ENCODE measurements at places on chromosomes 7 and 10.

DNA sequence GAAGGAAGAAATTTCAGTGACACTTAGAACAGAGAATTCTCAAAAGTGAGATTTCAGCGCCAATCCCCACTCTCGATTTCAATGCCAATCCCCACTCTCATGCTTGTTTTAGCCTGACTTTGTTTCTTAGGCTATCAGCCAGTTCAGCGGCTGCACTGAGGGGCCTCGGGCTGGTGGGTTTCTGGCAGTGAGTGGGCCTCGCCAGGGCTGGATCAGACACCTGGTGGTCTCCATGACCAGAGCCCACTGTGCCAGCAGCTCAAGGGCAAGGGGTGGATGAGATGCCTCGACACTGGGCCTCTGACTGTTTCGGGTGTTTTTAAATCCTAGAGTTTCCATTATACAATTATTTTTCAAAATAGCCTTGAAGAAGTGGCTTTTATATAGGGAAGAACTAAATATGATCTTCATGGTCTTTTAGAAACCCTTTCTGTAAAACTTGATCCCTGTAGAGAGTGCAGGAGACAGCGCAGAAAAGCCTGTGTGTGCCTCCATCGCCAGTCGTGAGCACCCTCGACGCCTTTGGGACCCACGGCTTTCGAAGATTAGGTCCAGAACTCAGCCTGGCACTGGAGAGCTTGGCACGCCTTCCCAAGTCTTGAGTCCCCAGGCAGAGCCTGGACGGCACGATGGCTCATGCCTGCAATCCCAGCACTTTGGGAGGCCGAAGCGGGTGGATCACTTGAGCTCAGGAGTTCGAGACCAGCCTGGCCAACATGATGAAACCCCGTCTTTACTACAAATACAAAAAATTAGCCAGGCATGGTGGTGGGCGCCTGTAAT, 76.2 kb downstream of the INPP5A start:
- no peak for DNase-seq

DNA sequence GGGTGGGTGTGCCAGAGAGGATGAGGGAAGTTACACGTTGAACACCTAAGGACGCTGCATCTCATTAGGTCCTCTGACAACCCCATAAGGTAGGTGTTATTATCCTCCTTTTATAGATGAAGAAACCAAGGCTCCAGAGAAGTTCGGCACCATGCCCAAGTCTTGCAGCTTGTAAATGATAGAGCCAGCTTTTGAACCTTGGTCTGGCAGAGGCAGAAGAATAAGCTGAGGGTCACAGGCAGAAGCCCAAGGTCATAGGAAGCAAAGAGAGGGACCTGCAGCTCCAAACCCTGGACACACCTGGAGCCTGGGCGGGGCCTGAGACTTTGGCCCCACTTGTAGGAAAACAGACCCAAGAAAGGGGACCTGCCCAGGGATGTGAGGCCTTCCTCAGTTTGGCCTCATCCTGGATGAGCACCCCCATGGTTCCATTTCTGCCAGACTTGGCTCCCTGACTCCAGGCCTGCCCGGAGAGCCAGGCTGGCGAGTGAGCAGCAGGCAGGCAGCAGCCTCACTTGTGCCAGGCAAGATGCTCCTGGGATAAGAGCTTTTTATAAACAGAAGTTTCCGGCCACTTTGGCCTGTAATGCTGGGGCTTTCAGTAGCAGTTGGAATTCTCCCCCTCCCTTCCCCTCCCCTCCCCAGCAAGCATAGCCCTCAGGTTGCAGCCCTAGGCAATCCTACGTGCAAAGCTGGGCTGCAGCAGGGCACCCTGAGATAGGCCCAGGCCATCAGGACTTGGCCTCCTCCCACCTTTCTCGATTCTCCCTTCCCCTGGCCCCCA, 2.4 kb downstream of the KCNH2 start:
- no peak for DNase-seq

DNA sequence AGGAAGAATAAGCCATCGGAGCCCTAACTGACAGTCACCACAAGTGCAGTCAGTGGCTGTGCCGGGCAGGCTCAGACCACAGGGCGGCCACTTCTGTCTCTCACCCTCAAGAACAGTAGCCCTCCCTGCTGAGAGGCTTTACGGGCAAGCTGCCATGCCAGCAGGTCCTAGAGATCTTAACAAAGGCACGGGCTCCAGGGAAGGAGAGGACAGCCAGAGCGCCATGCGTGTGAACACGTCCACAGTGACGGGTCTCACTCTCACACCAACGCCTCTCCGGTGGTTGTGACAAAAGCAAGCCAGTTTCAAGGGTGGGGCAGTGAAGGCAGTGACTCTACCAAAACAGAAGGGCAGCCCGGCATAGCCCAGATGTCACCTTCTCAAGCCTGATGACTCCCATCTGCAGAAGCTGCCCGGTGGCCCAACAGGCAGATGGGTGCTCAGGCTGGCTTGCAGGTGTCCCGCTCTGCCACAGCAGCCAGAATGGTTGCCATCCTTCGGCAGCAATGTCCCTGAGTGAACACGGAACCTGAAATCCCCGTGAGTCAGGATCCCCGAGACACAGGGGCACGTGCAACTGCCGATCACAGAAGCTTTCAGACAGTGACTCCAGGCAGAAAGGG, 102.0 kb downstream of the FAM53B start:
- DNase-seq: no peak

- DNase-seq: peak; percentile 87
Observed at GRCh38 chr10:104254493-104255310, at the start of gene GSTO1. Gene GSTO1, plus strand, starts transcription at chr10:104254892. Its CDS starts 37 bp downstream, at chr10:104254929.

DNA sequence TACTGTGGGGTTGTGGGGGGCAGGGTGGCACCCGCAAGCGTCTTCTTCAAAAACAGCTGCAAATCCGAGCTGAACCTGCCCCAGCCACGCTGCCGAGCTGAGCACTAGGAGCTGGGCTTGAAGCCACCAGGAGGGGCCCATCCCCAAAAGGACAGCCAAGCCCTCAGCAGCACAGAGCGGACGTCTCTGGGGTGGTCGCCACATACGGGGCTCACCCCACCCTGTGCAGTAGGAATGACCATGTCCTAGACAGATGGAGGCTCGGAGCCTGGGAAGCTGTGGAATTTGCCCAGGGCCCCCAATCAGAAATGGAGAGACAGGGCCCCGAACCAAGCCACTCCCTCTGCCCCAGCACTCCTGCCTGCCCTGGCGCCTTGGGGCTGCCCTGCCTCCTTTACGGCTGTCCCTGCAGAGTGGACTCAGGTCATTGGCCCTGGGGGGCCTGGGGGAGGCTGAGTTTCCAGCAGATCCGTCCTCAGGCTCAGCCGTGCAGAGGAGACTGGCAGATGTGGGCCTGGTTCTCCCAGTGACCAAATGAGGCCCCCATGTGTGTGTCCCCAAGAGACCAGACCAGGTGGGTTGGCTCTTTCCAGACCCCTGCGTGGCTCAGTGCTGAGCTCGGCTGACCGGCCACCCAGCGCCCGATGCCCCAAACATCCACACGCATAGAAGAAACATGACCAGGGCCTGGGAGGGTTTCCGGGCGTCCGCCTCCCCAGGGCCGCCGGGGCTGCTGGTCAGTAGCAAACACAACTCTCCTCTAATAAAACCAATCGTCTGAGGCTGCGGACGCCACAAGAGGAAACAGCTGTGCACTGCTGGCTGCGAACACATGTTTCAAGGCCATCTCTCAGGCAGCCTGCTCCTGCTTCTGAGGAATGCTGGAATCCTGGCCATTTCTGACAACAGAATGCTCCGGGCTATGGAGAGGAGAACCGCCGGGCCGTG, 54.9 kb downstream of the PDGFA start:
- DNase-seq: peak; percentile 77

DNA sequence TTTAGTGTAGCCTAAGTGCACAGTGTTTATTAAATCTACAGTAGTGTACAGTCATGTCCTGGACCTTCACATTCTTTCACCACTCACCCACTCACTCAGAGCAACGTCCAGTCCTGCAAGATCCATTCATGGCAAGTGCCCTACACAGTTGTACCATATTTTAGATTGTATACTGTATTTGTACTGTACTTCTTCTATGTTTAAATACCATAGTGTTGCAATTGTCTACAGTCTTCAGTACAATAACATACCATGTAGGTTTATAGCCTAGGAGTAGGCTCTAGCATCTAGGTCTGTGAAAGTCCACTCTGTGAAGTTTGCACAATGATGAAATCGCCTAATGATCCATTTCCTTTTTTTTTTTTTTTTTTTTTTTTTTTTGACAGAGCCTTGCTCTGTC, 12.0 kb downstream of the EEPD1 start:
- DNase-seq: no peak

DNA sequence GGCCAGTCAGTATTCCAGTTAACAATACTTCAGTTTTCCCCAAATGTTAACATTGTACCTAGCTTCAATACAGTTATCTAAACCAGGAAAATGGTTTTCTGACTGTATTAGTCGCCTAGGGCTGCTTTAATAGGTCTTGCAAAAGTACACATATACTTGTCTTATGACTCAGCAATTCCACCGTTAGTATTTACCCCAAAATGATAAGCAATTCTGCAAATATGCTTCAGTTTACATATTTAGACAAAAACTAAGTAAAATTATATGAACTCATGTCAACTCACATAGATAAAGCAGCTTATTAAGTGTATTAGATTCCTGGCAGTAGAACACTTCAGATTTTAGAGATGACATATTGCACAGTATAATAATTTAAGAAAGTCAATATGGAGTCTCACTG, 363.3 kb downstream of the ARL4A start:
- peak; percentile 16 for DNase-seq

DNA sequence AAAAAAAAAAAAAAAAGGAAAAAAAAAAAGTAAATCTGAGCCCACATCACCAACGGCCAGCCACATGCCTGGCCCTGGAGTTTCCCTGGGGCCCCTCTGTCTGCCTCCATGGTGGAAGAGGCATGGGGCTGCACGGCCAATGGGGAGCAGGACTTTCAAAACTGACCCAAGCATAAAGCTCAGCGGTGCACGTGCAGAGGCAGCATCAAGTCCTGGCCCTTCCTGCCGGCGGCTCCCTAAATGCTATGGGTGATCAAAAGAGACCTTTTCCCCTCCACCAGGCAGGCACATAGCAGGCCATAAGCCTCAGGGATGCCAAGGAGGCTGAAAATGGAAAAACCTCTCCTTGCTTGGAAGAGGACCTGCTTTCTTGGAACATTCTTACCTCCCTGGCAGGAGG, 94.3 kb downstream of the OAT start:
- no peak for DNase-seq

DNA sequence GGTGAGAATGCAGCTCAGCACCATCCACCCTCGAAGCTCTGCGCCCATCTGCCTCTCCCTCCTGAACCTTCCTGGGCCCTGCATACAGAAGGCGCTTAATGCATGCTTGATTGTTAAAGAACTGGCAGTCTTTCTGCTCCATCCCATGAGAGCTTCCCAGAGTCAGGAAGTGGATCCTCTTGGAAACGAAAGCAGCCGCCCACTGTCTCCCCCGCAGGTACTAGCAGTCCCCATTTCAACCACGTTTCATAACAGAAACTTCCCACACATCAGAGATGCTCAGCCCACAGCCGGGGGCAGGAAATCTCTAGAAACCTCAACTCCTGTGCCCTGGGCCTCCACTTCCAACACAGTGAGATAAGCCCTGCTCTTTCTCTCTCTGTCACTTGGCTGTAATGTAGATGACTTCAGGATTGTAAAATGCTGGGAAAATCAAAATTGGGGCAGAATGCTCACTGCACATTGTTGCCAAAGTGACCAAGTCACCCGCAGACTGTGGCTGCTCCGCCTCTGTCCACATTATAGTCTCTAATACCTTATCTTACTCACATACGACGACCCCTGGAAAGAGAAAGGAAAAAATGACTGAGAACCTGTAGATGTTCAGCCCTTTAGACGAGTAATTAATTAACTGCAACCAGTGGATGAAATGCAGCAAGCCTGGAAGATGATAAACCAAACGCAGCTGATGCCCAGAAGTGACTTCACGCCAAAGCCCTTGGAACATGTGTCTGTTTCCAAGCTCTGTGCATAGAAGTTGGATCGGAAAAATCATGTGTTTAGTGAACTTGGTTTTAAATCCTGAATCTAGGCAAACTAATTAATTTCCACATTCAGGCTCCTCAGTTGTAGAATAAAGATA, 28.5 kb downstream of the GSDME start:
- DNase-seq: peak; percentile 62

- no peak for DNase-seq
Observed at GRCh38 chr7:102285540-102286236, 980 bp upstream of the SH2B2 start.

- DNase-seq: no peak
Observed at GRCh38 chr7:129561677-129562359, 49.7 kb upstream of the NRF1 start.

DNA sequence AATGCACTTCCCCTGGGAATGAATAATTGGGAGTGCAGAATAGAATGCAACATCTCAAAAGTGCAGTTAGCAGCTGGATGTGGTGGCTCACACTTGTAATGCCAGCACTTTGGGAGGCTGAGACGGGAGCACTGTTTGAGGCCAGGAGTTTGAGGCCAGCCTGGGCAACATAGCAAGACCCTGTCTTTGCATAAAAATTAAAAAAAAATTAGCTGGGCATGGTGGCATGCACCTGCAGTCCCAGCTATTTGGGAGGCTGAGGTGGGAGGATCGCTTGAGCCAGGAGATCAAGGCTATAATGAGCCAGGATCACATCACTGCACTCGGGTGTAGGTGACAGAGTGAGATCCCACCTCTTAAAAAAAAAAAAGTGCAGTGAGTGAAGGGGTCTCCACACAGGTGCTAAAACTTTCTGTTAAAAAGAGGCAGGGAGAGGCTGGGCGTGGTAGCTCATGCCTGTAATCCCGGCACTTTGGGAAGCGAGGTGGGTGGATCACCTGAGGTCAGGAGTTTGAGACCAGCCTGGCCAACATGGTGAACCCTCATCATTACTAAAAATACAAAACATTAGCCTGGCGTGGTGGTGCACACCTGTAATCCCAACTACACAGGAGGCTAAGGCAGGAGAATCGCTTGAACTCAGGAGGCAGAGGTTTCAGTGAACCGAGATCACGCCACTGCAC, 13.5 kb upstream of the ZMIZ1 start:
- DNase-seq: no peak

Measured in AG20443 (cell line).